Fibroblast of the conjunctiva (primary cell): ENCODE measurements at places on chromosomes 4 and X.

- no peak for DNase-seq
Measured at GRCh38 chr4:158625544-158625943, 46.1 kb downstream of the C4orf46 start.

GRCh38 chrX:47191331-47191730, 2.3 kb upstream of the UBA1 start:
- DNase-seq = no peak

GRCh38 chrX:14584548-14584947, 55.2 kb downstream of the GLRA2 start:
- no peak for DNase-seq

DNA sequence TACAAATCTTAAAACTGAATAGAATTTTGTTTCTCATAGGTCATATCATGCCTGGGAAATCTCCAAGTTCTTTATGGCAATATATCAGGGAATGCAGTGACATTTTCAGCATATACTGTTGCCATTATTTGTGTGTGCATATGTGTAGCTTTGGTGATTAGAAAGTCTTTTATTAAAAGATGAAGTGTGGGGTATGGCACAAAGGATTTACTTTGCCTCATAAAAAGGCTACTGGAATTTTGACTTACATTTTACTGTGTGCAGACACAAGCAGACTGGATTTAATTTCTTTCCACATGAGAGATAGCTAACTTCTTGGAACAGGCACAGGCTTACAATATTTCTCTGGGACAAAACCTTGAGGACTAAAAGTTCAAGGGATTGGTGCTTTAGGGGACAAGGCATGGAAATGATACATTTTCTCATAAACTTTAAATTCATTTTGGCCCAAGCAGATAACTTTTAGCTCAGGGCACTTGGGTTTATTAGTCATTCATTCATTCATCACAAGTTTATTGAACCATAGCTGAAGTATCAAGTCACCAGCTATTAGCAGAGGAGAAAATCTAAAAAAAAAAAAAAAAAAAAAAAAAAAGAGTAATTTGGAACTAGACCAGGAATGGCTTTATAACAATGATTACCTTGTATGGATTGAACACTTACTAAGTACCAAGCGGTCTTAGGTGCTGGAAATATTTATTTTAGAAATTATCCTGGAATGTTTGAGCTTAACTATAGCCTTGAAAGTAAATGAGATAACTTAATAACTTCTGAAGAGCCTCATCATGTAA, 191.5 kb downstream of the SLIT2 start:
- no peak for DNase-seq

- DNase-seq = no peak
Measured at GRCh38 chr4:119543779-119544178, 84.8 kb downstream of the PDE5A start.

- no peak for DNase-seq
Measured at GRCh38 chrX:12890467-12890866, 16.0 kb upstream of the TLR8 start.

GRCh38 chr4:3765271-3766035, 732 bp upstream of the ADRA2C start:
- DNase-seq = no peak

GRCh38 chrX:121504153-121504552, 456.7 kb downstream of the GLUD2 start:
- DNase-seq = no peak

GRCh38 chrX:149476513-149476912, 28.6 kb downstream of the IDS start:
- DNase-seq = no peak

GRCh38 chr4:188032170-188032569, 36.6 kb downstream of the ZFP42 start:
- no peak for DNase-seq

GRCh38 chrX:118579417-118579816, 83.8 kb downstream of the DOCK11 start:
- DNase-seq = no peak

DNA sequence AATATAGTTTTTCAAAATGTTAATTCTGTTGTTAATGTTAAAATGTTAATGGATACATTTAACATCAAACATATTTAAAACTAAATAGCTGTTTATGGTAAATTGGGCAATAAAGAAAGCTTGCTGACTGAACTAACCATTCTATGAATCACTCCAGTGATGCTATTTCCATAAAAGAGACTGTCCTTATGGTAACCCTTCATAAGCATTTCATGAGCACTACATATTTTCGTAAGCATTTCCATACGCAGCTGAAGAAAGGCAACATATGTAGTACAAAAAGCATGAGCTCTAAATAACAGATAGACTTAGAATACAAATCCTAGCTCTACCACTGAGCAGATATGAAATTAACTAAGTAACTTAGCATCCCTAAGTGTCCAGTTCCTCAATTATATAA, 188.9 kb downstream of the COL25A1 start:
- DNase-seq = peak; percentile 40

DNA sequence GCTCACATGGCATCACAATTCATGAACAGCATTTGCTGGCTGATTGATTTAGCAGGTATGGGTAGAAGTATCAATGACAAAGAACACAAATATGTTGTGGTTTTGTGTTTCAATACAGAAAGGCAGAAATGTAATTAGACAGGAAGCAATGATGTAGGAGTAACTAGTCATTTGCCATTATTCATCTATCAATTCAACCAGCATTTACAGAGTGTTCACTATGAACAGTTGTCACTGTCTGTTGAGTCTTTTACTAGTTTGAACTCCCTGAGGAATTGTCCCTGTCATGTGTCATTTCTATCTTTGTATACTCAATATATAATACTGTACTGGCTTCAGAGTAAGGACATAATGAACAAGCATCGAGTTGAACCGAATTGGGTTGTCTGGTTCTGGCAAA, 51.5 kb upstream of the ARHGAP24 start:
- DNase-seq = no peak

- DNase-seq = no peak
Measured at GRCh38 chrX:119374736-119375135, 24.4 kb upstream of the SLC25A43 start.

DNA sequence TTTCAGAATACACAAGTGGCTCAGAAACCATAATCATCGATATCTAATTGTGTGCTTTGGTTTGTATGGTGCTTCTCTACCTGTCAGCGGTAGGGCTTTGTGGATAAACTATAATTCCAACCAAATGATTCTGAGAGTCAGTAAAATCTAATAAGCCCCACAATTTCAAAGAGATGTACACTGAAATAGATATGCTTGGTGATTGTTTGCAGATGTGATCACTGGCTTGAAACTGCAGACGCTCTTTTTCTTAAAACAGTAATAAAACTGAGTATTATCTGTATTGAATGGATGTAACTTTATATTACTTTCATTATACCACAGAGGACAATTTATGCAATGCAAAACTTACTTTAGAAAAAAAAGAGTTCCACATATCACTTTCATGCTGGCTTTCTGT, 198.8 kb upstream of the ANXA10 start:
- DNase-seq = no peak

- DNase-seq = no peak
Measured at GRCh38 chr4:125948021-125948420, 633.3 kb downstream of the FAT4 start.

GRCh38 chr4:48332661-48333060, 8.7 kb upstream of the SLAIN2 start:
- DNase-seq = no peak
